ENCODE measurements at places on chromosomes 13 and 19.

GRCh38 chr19:50556282-50557008 lies 11.8 kb downstream of the LRRC4B start:
- no peak for DNase-seq

- DNase-seq = no peak
Measured at GRCh38 chr19:17944301-17944700, 11.5 kb downstream of the CCDC124 start.

DNA sequence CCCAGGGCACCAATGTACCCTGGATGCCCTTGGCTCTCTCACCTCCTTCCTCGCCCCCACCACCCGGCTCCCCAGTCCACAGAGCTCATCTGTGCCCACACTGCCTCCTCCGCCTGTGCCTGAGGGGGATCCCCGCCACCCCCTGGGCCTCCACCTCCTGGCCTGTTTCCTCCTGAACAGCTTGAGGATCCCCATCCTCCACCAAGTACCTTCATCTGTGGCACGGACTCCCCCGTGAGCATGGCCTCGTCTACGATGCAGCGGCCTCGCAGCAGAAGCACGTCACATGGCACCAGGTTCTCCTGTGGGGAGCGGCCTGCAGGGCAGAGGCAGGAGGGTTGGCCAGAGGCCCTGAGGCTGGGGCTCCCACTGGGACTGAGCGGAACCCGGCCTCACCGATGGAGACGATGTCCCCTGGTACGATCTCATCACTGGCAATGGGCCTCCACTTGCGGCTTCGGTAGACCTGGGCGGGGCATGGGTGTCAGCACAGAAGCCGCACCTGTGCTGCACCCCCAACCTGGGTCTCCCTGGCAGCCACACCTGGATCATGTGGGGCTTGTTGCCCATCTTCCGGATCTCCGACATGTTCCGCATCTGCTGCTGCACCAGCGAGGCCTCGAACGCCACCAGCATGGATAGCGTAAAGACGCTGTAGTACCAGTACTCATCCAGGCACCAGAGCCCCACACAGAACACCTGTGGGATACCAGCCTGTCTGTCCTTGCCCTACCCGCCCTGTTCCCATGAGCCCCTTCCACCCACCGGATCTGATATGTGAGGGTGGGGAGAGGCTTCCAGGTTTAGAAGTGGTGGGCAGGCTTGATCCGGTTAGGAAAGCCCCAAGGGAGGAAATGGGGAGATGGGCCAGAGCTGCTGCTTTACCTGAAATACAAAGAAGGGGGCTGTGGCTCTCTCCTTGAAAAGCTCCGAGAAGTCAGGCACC lies 6.8 kb downstream of the ATP13A1 start:
- DNase-seq = no peak

DNA sequence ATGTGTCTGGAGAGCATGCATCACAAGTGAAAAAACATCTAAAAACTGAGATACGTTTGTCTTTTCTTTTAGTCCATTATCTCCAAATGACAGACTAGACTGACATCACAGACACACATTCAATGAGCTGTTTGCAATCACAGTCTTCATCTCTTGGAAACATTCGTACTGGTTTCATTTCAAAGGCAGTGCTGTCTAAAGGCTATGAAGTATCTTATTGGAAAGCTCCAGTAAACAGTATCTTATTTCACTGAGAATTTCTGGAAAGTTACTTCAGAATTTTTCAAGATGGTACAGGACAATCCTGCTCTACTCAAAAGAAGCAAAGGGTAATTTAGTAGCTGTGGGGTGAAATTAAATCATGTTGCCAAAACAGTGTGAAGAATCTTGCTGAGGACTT lies 53.5 kb upstream of the TNFRSF19 start:
- DNase-seq = no peak

GRCh38 chr13:66751691-66752090 lies 478.4 kb downstream of the PCDH9 start:
- DNase-seq = no peak
